HCT116 (cell line): ENCODE measurements at places on chromosomes 5 and 9.

DNA sequence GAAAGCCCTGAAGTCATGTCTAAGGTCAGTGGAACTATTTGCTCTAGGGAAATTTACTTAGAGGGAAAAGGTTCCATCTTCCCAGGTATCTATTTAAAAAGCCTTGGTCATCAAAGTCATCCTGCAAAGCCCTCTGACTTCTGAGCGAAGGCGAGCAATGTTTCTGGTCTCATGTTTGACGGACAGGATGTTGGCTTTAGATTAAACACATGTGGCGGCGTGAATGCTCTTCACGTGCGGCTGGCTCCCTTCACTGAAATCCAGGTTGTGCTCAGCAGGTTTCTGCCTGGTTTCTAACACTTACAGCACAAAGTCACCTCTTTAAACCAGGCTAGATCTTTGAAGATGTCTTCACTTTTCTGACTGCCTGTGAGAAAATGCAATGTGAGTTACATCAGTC is 5.7 kb upstream of the ZBTB34 start:
- no peak for DNase-seq

- no peak for DNase-seq
These were observed 2.9 kb downstream of the SEC24A start for GRCh38 chr5:134651531-134651930.

GRCh38 chr5:76401801-76402250 is 1.3 kb upstream of the IQGAP2 start:
- DNase-seq, result no peak

GRCh38 chr5:80904533-80905187 is 55.5 kb upstream of the RASGRF2 start:
- no peak for DNase-seq

GRCh38 chr5:87139795-87140194 is 127.9 kb upstream of the RASA1 start:
- DNase-seq, result no peak

DNA sequence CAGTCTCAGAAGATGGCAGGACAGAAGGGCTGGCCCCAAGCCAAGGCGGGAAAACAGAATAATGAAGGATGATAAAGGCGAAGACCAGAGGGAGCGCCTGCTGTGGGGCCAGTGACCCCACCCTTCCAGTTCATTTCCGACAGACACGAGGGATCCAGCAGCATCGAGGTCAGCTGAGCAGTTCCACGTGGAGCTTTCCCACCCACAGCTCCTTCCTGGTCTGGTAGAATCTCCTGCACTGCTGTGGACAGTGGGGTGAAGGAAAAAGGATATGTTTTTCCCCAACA is 265.9 kb upstream of the VLDLR start:
- no peak for DNase-seq

- no peak for DNase-seq
These were observed 145.0 kb downstream of the ZNF462 start for GRCh38 chr9:107008011-107008410.
